Activated CD4-positive, alpha-beta T cell treated with anti-CD3 and anti-CD28 coated beads for 1 hour (primary cell): ENCODE measurements at places on chromosomes 5 and 9.

- DNase-seq: no peak
Measured at GRCh38 chr9:72415163-72415562, 50.2 kb upstream of the ZFAND5 start.

DNA sequence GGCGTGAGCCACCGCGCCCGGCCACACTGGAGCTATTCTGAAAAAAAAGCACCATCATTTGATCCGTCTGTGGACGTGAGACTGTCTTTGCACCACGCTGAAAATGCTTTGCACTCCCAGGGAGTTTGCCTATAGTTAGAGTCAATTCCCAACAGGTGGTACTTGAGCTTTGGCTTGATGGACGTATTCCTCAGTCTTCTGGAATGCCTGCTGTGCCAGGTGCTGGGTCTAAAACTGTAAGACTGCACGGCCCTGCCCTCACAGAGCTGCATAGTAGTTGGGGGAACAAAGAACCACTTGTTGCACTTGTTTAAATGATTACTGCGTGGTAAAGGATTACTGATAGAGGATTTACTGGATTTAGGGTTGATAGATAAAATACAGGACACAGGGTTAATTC, 3.4 kb upstream of the CCNO start:
- DNase-seq: no peak

GRCh38 chr5:1011226-1011631, 2.6 kb downstream of the NKD2 start:
- DNase-seq: no peak

DNA sequence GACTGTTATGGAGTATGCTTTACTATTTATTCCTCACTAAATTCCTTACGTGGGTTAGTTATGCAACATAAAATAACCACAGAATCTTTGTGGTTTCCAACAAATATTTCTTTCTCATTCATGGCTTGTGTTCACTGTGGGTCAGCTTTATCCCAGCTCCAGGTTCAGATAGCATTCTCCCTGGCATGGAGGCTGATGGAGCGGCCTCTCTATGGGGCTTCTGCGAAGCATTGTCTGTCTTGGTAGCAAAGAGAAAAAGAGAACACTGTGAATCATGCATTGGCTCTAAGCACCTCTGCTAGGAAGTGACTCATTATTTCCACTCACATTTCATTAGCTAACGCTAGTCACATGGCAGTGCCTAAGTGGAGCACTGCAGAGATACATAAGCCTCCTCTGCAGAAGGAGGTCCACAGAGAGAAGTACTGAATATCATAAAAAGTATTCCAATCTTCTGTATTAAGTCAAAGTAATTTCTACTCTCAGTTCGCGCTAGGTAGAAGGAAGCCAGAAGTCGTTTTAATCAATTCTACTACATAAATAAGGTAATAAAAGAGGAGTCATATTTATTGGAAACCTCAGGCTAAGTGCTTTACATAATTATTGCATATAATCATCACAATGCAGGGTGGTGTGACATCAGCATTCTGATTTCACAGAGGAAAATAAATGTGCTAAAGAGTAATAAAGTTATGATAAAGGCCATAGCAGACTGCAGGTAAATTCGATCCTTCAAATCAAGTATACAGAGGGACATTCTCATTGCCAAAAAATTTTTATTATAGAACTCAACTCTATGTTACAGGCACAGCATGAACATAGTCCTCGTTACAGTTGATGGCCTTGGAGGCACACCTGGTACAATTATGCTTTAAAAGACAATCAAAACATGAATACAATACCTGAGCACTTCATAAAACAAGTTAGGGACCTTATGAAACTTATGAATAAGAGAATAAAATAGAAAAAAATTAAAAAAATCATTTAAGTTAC, 531.1 kb downstream of the CETN3 start:
- no peak for DNase-seq

GRCh38 chr5:160269017-160269416, 39.7 kb downstream of the FABP6 start:
- no peak for DNase-seq

DNA sequence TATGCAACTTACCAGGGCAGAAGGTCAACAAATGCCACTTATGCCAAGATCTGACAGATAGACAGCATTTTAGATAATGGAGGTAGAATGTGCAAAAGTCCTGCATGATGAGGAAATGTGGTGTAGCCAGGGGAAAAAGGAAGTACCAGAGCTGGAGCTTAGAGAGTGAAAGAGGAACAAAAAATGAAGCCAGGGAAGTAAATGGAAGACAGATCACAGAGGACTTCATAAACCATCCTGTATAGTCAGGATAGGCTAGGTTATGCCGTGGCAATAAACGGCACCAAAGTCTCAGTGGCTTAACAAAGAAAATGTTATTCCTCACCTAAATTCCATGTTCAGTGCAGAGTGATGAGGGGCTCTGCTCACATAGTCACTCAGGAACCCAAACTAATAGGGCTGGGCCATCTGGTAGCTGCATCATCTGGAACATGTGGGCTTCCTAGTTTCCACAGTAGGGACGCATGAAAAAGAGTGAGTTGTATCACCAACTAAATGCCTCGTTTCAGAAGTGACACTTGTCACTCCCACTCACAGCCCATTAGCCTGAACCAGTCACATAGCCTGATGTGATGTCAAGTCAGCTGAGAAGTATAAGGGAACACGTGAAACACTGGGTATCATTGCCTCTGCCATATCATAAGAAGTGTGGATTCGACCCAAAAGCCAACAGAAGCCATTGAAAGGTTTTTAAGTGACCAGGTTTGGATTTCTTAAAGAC, 70.3 kb downstream of the SH3RF2 start:
- no peak for DNase-seq

DNA sequence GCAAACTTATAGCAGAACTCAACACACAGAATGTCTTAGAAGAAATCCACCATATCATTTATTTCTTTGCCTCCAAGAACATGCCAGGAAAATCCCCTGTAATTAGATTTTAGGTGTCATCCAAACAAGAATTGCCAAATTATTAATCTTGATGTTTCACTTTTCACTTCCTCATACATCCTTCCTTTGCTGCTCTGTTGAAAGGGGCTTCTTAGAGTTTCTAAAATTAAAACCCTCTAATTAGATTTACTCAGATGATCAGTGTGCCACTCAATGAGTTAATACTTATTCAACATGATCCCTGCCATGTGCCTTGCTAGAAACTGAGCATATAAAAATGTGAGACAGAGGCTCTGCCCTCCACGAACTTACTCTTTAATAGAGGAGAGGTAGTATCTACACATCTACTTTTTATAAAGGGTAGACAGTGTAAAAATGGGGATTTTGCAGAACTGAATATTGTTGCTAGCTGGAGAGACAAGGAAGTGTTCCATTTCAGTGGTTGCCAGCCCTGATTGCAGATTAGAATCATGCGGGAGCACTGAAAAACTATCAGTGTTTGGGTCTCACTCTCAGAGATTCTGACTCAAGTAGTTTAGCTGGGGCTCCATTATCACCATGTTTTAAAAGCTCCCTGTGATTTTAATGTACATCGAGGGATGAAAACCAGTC, 498.4 kb downstream of the TLE4 start:
- DNase-seq: no peak
